ENCODE measurements at places on chromosomes 1 and 21.

DNA sequence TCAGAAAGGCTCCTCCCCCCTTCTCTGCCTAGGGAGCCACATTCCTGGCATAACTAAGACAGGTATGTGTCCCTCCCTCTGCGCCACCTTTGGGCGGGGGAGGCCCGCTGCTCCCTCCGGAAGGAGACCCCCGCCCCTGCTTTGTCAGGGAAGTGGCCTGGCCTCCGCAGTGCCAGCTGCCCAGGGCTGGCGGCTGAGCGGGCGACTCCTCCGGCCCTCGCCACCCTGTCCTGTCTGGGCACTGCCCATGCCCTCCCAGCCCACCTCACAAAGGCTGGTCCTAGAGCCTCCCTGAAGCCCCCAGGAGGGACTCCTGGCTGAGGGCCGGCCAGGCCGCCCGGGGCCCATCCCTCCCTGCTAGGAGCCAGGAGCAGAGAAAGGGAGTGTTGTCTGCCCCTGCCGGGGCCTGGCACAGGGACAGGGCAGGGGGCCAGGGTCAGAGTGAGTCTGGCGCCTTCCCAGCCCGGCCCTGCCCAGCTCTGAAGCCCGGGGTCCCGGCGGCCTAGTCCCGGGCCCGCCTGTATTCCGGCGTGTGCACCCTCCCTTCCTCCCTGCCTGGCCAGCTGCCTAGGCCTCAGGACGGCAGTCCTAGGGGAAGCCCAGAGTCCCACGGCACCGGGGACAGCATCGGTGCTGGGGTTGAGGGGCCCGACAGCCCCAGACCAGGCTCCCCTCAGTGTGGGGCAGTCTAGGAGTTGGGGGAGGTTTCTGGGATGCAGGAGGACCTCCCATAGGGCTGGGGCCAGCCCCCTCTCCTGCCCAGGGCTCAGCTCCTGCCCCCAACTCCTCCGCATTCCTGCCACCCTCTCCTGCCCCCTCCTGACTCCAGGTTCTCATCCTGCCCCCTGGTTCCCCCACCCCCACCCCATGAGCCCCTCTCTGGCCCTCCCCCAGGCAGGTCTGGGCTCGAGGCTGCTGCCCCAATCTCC lies 5.1 kb downstream of the AGRN start:
- no peak for DNase-seq

DNA sequence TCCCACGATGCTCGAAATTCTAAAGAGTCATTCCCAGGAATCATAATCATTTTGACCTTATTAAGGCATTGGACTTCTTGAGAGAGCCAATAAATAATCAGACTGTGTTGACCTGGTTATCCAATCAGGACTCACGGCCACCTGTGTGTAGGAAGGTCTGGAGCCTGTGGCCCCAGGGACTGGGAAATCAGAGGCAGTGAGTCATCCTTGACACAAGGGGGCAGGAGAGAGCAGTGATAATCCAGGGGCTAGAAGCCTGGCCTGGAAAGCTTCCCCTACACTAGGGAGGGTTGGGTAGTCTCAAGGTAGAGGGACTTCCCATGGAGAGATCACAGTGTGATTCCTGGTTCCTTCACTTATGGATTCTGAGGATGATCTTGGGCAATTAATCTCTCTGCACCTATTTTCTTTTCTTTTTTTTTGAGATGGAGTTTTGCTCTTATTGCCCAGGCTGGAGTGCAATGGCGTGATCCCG lies 4.7 kb downstream of the MR1 start:
- peak; percentile 42 for DNase-seq

- DNase-seq, result no peak
Measured at GRCh38 chr1:63116016-63116415, 206.4 kb upstream of the FOXD3 start.

DNA sequence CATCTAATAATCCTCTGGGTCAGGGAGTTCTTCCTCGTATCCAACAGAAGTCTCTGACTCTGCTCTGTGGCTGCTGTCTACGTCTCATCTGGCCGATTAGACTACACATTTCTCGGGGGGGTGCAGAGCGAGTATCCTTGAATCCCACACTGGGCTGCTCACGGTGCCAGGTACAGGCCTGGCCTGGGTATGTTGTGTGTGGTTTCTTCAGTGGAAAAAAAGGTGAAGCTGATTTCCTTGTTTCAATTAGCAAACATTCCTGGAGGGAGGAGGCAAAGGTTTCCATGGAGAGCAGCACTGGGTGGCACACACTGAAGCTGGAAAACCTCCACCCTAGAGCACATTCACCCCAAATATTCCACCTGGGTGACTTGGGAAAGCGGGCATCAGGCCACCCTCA lies 2.0 kb upstream of the RAB7B start:
- no peak for DNase-seq

DNA sequence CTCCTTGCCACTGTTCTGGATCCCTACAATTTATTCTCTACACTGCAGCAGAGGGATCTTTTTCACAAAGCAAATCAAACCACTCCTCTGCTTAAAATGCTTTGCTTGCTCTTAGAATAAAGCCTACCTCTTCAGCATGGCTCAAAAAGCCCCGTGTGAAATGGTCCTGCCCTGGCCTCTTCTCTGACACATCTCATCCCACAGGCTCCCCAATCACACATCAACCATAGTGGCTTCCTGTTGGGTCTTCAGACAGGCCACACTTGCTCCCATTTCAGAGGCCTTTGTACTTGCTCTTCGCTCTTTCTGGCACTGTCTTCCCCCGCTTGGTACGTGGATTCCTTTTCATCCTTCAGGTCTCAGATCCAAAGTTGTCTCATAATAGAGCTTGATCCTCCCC lies 44.3 kb upstream of the PLXNA2 start:
- no peak for DNase-seq

DNA sequence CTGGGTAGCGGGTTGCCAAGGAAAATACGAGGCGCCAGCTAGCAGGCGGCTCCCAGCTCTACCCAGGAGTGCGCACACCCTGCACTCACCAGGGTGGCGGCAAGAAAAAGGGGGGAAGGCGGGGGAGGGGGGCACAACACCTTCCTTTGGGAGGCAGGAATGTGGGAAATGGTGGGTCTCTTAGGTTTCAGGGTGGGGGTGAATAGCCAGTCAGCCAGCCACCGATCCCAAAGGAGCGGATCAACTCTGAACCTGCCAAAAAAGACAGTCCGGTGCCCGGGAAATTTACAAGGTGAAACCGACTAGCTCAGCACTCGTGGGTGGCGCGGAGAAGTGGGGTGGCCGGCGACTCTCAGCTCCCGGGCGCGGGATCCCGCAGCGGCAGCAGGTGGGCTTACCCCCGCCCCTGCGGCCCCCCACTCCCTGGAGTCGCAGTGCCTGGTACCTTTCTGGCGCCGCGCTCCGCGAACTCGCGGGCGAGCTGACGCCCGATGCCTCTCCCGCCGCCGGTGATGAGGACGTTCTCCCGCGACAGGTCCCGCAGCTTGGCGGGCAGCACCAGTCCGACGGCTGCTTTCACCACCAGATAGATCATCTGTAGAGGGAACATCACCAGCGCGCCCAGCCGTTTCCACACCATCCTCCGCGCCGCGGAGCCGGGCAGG lies 1.2 kb downstream of the DHRS3 start:
- DNase-seq, result no peak

DNA sequence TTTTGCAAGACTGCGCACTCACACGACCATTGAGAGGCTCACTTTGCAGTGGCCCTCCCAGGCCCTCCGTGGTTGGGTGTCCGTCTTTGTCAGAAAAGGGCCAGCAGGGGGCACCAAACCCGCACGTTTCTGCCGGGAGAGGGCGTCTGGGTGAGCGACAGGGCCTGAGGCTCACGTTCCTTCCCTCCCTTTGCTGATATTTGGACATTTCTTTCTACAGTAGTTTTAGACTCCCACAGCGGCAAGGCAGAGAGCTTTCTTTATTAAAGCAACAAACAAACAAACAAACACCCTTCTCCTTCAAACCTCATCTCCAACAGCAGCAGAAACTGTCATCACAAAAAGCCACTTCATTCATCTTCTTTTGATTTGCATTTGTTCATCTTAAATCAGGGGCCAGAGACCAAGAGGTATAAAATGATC lies 79.2 kb upstream of the WDR26 start:
- peak; percentile 55 for DNase-seq

DNA sequence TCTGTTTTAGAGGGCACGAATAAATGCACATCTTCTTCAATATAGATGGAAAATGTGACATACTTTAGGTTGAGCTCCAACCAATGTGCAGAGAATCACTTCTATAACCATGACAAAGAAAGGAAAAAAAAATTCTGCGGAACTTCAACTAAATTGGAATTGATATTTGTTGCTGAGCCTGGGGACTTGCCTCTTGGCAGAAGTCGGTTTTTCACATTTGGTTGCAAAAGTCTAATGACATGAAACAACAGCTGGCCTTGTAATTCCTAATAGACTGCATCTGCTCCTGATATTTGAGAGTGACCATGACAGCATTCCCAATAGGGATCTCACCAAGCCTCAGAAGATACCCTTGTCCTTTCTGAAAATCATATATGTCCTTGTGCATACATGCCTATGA lies 112.8 kb downstream of the PRRX1 start:
- no peak for DNase-seq

DNA sequence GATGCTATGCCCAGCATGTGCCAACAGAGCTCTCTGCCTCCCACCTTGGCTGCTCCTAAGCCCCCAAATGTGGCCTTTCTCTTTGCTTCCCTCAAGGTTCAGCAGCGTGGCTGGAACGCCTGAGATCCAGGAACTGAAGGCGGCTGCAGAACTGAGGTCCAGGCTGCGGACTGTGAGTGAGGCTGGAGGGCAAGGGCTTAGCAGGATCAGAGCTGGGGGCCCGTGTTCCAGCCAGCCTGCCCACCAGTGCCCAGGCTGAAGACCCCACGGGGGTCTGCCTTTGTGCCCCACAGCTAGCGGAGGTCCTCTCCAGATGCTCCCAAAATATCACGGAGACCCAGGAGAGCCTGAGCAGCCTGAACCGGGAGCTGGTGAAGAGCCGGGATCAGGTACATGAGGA lies 14.6 kb downstream of the IKBKE start:
- DNase-seq, result no peak

GRCh38 chr21:45135868-45136267 lies 61.5 kb downstream of the ADARB1 start:
- no peak for DNase-seq

- DNase-seq, result no peak
Measured at GRCh38 chr1:46611691-46612221, 4.9 kb downstream of the MOB3C start.

GRCh38 chr21:27047283-27047657 lies 80.4 kb upstream of the ADAMTS5 start:
- DNase-seq, result no peak

DNA sequence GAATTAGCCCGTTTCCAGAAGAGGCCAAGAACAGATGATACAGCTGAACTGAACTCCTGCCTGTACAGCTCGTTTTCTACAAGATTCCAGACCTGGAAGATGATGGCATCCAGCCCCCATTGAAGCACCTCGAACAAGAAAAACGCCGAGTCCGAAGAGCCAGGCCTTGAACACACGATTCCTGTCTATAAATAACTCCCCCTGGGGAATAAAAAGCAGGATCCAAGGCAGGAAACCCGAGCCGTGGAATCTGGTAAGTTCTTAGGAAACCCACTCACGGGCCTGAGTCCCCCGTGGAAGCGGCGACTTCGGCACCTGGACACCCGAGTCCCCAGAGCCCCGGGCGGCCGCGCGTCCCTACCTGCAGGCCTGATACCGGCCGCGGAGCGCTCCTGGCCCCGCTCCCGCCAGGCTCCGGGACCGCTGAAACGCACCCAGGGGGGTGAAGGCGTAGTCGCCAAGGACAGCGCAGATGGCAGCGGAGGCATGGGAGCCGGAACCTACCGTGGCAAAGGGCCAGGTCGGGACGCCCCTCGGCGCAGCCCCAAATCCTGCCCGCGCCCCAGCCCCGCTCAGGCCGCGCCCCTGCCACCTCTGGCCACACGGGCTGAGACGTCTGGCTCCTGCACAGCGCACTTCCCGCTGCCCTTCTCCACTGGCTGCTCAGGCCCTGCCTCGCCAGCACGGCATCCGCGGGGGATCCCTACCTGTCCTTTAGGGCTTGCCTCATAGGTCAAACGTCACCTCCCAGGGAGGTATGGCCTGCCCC lies 14.0 kb upstream of the HLCS start:
- DNase-seq, result no peak

GRCh38 chr21:33817663-33818451 lies 97.7 kb downstream of the ATP5PO start:
- no peak for DNase-seq

Data from putamen (tissue), 1 donor.